DMS79 (cell line): ENCODE measurements at places on chromosomes 1 and 21.

DNA sequence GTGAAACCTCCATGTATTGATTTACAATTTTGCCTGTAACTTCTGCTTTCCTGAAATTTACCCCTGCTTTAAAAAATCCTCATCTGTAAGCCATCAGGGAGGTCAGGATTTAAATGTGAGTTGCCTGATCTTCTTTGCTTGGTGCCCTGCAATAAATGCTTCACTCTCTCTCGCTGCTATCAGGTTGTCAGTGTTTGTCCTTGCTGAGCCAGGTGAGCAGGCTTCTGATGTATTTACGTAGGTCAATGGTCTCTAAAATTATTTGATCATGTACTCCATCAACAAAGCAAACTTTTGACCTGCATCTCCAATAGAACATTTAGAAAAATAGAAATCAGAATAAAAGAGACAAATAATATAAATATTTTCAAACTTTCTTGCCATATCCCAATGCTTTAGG, 453.4 kb downstream of the DPYD start:
- DNase-seq, result no peak

DNA sequence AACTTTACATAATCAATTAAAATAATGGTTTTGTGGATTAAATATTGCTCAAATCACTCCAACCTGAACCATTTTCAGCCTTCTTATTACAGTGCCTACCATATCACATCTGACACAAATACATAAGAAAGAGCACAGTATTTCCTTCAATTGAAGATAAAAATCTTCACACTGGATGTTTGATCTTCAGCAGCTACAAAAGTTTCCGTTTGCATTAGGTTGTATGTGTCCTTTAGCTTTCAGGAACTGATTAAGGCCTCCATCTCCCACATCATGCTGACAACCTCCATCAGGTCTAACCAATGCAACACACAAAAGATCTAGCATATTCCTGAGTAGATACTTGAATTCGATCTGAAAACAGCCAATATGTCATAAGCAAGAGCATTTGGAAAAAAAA, 195.1 kb upstream of the NR5A2 start:
- no peak for DNase-seq

DNA sequence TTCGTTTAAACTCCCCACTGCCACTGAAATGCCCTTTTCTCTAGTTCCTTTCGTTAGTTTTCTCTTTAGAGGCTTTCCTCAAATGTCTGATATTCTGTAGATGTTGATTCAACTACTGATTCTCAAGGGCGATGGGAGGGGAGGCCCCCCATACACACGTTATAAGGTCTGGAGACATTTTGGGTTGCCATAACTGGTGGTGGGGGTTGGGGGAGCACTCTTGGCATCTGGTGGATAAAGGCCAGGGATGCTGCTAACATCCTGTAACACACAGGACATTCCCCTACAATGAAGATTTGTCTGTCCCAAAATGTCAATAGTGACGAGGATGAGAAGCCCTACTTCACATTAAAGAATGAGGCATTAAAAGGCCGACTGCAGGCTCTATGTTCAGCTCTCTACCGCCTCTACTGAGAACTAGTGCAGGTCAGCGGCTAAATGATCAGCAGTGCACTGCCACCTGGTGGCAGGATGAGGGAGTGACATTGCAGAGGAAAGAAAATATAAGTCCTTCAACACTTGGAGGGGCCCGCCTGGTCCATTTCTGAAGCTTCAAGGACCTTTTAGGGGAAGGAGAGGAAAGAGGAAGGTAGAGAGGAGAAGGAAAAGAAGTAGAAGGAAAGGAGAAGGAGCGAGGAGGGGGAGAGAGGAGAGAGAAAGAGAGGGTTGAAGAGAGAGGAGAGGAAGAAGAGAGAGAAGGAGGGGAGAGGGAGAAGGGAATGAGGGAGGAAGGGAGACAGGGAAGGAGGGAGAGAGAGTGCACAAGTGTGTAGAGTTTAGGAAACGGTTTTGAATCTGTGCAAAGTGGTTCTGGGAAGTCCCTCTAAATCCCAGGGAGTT, 29.4 kb downstream of the ALG14 start:
- peak; percentile 63 for DNase-seq

GRCh38 chr1:235077163-235077540, 51.5 kb downstream of the TOMM20 start:
- no peak for DNase-seq

GRCh38 chr21:44454747-44455523, at the start of gene LRRC3:
Gene LRRC3, plus strand, starts transcription at chr21:44455510. Its CDS starts 1,135 bp downstream, at chr21:44456645.
- DNase-seq, result peak; percentile 61

DNA sequence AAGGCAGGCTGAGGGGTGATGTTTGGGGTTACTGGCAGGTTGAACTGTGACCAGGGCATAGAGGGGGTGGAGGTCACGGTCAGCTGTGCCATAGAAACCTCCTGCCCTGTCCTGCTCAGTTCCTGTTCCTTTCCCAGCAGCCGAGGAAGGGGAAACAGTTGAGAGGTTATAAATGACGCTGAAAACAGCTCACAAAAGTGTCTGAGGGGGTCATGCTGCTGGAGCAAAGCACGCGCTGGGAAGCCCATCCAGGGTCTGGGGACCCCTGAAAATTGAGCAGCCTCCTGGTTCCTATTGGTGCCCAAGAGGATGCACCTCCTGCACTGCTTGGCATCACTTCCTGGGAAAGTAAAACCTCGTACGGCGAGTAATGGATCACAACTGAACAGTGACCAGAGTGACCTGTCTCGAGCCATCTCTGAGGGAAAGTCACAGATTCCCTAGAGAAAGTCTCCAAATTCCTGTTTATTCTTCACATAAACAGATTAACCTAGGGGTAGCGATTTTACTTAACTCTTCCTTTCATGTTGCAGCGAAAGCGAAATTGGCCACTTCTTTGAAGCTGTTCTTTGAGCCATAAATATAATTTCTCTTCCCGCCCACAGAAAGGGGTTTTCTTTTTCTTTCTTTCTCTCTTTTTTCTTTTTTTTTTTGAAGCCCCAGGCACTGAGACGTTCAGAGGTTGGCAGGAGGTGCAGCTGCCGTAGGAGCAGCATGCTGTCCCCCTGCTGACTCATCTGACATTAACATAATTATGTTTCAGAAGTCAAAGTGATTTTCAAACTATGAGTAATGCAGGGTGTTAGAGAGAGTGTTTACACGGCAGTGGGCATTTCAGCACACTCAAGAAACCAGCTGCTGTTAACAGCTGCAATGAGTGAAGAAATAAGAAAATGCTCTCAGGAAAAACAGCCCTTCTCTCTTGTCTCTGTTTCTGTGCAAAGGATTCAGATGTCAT, 41.8 kb upstream of the ATF3 start:
- DNase-seq, result peak; percentile 68

DNA sequence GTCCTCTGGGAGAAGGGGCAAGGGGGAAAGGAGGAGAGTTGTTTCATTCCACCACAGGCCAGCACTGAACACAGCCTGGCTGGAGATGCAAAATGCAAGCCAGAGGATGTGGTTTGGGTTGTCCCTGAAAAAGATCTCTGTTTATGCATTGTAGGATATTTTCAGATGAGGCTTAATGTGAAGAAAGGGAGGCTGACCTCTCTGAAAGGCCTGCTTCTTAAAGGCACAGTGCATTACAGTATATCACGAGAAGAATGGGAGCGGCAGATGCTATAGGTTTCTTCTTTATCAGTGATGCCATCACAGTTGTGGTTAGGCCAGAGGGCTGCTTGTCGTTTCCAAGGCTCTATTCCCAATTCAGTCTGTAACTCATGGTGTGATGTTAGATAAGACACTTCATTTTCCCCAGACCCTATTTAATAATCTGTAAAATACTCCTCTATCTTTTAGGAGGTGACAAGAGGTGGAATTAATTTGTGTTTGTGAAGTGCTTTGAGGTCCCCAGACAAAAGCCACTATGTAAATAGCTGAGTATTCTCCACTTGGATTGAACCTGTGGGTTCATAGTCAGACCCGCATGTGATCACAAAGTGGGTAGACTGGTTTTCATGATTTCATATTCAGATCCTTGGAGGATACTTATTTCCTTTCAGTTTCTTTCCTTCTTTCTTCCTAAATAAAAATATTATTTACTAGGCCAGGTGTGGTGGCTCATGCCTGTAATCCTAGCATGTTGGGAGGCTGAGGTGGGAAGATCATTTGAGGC, 76.5 kb upstream of the WDR26 start:
- DNase-seq, result no peak

DNA sequence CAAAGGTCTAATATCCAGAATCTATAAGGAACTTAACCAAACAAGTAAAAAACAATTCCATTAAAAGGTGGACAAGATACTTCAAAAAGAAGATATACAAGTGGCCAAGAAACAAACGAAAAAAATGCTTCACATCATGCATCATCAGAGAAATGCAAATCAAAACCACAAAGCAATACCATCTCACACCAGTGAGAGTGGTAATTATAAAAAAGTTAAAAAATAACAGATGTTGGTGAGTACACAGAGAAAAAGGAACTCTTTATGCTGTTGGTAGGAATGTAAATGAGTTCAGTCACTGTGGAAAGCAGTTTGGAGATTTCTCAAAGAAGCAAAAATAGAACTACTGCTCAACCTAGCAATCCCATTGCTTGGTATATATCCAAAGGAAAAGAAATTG, 218.6 kb downstream of the SLC44A5 start:
- DNase-seq, result no peak

DNA sequence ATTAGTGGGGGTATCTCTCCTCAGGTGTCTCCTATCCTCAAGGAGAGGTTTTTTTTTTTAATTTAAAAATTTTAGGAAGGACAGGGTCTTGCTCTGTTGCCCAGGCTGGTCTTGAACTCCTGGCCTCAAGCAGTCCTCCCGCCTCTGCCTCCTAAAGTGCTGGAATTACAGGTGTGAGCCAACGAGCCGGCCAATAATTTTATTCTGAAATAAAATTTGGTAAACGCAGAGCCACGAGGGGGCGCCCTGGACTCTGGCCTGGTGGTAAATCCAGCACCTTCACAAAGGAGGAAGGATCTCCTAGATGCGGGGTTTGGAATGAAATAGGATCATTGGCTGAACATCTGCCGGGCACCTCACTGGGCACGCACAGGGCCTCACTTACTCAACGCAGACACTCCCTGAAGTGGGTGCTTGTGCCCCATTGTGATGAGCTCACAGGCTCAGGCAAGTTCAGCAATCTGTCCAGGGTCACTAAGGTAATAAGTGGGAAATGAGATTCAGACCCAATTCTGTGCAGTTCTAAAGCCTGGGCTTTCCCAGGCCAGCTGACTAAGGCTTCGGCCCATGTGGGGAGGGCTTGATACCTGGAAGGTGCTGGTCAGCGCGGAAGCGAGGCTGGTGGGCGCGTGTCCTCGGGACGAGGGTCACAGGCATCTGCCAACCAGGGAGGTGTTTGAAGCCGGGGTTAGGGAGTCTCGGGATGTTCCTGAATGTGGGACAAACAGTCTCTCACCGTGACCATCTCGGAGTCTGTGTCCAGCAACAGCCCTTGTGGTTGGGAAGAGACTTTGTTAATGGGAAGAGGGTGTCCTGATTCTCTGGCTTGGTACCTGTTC, 32.7 kb upstream of the ETV3 start:
- no peak for DNase-seq

GRCh38 chr1:200290010-200290685, 119.7 kb downstream of the ZNF281 start:
- DNase-seq, result no peak

DNA sequence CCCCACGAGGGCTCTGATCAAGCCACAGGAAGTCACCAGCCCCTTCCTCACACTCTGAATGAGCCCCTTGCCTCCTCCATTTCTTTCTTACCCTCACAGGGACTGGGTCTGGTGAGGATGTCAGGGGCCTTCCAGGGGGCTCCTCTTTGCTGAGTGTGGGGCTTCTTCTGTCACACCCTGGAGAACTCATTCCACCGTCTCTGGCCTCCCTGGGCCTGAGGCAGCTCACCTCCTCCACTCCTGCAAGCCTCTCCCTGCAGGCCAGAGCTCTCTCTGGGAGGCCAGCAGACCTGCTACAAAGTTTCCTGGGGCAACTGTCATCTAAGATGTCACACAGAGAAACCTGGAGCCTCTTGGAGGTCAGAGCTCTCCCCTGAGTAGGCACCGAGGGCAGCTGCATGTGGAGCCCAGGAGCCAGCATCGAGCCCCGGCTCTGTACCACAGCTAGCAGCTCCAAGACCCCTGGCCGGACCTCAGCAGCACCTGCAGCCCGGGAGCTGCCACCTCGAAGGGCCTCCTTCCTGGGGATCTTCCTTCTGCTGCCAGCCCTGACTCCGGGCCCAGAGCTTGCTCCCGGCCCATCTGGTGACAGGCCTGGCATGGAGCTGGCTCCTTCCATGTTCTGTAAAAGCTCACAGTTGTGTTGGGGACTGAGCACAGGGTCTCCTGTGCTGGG, 1.1 kb downstream of the SPOCD1 start:
- DNase-seq, result no peak

GRCh38 chr1:31792541-31792940, 23.3 kb downstream of the SPOCD1 start:
- no peak for DNase-seq

GRCh38 chr1:44497422-44498170, 92.5 kb downstream of the RNF220 start:
- DNase-seq, result no peak

DNA sequence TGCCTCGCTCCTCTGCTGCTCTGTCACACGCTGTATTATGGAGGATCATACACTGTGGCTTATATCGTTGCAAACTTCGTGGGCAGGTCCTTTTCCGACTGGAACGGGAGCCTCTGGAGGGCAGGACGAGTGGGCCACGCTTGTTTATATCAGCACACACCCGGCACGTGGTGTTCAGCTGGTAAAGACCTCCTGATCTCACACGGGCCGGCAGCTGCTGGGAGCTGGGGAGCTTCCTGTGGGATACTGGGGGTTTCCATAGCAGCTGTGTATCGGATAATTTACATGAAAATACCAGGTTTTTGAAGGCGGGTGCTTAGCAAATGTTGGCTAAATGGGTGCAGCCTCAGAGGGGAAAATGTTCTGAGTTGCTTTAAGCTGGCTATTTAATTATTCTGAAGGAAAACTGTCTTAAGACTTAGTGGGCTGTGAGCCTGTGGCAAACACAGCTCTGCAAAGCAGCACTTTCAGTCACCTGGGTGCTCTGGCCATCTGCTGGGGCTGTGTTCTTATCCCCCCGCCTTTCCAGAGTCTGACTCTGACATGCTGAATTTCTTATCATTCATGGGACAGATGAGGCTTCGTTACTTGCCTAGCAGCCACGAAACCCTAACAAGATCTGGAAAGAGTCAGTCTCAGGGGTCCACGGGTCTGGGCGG, 103.6 kb upstream of the GCLM start:
- no peak for DNase-seq

DNA sequence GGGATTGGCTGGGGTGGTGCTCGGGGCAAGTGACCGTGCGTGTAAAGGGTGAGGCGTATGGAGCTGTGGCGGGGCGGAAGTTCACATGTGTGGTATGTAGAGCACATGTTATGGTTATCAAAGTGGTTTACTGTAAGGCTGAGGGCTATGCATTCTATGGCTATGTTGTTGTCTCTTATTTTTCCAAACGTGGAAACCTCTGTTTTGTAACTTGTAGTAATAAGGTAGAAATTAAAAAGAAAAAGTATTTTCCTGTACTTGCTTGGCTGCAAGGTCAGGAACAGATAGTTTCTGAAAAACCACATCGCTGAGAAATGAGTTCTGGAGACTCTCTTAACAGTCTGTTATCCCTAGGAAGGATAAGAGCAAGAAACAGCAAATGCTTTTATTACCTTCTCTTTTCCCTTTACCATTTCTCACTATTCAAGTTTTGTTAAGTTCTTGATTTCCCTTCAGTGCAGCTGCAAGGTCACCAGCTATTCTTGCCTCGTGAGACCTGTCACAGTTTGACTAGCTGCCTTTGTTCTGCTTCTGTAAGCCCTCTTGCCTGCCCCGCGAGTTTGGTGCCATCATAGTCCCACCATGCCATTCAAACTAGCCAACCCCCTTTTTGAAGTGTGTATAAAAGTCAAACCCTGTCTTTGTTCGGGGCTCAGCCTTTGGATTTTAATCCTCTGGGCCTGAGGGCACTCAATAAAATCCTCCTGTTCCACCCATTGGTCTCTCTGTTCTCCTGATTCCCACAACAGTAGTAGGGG, 9.5 kb downstream of the RNU1-2 start:
- peak; percentile 100 for DNase-seq
